ENCODE measurements at places on chromosomes 11 and 22. TPM values are rescaled to one million over a fixed set of nuclear protein-coding genes. Genes with fewer than 3 reads are reported as not detected.

Gene RIC3
- 2.4 TPM for total RNA-seq

Gene OLFML1
- total RNA-seq: 45.3 TPM

Gene MRGPRX3
- total RNA-seq: not detected

Gene CST6
- 1.1 TPM for total RNA-seq

Gene CSRP3
- not detected for total RNA-seq

Gene MSANTD2
- total RNA-seq: 32.8 TPM

Gene SLC25A45
- total RNA-seq: 3.9 TPM

Gene SMIM35
- not detected for total RNA-seq

Gene MCHR1
- total RNA-seq: 3.2 TPM

Gene KCNE3
- total RNA-seq: 5.0 TPM

Gene PATE2
- not detected for total RNA-seq

Gene FXYD2
- total RNA-seq: 5.7 TPM

GRCh38 chr22:46173152-46173551 lies 22.8 kb downstream of the PPARA start:
- no peak for DNase-seq

DNA sequence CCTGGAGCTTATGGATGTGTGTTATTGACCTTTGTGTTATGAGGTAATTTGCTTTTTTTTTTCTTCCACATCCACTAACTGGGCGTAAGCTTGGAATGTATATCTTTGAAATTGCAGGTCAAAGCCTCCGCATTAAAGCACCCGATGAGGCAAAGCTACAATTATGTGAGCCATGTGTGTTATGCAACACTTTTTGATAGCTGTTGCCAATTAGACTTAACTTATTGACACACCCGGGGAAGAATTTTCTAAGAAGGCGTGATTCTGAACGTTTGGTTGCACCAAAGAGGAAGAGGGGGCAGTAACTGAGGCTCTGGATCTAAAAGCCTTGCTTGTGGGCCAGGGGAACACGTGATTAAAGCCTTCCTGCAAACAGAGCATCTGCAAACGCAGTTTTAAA lies 610 bp upstream of the TEX12 start:
- DNase-seq: no peak

DNA sequence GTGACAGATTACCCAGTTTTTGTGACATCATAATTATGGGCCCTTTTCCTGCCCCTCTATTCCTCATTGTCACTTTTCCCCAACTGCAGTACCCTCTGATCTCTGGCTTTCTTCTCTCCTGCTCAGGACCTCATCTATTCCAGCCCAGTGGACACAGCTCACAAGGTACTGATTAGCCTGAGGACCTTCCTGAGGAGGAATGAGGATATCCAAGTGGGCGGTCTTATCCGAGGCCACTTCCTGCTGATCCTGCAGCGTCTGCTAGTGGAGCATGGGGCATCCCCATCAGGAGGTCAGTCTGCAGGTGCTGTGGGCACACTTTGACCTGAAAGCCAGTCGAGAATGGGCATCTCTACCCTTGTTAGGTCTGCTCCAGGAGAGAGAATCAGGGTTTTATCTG lies 24.5 kb upstream of the CCDC134 start:
- no peak for DNase-seq

- no peak for DNase-seq
Measured at GRCh38 chr22:36385491-36386350, 2.0 kb downstream of the MYH9 start.

DNA sequence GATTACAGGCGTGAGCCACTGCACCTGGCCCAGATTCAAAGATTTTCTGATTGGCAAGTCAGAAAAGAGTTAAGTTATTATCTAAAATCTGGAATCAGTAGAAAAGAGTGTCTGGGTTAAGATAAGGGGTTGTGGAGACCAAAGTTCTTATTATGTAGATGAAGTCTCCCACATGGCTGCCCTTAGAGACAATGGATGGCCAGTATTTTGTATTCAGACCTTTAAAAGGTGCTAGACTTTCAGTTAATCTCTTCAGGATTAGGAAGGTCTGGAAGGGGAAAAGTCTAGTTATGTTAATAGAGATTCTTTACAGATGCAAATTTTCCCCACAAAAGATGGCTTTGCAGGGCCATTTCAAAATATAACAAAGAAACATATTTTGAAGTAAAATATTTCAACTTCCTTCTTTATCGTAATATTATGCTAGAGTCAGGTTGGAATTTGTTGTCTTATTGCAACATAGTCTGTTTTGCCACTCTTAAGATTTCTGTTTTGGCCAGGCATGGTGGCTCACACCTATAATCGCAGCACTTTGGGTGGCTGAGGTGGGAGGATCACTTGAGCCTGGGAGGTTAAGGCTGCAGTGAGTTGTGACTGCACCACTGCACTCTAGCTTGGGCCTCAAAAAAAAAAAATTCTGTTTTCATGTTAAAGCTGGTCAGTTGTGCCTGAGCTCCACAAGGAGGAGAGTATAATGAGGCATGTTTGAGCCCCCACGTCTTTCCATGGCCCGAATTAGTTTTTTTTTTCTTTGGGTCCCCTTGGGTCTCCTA lies 14.0 kb downstream of the GRAMD1B start:
- no peak for DNase-seq

- no peak for DNase-seq
Measured at GRCh38 chr22:32852395-32853251, 51.1 kb downstream of the TIMP3 start.

DNA sequence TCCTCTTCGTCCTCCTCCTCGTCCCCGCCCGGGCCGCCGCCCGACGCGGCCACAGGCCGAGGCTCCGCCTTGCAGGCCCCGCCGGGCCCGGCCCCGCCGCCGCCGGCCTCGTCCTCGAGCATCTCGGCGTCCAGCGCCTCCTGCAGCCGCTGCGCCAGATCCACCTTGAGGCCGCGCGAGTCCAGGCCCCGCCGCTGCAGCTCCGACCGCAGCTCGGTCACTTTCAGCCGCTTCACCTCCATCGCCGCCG lies 417 bp downstream of the HNRNPUL2 start:
- DNase-seq: no peak

DNA sequence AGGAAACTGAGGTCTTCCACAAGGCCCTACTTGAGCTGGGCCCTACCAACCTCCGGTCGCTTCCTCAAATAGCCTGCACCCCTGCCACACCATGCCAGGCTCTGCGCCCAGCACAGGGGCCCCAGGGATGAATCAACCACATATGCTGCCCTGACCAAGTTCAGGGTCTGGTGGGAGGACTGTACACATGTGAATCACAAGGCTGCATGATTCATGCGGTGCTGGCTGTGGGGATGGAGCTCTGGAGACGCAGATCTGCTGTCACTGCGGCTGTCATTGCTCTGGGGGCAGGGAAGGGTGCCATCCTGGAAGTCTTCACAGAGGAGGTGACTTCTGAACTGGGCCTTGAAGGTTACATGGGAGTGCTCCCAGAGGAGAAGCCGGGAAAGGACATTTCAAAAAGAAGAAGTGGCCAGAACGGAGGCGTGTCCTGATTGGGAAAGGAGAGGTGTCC lies 21.5 kb downstream of the CYTH4 start:
- no peak for DNase-seq

DNA sequence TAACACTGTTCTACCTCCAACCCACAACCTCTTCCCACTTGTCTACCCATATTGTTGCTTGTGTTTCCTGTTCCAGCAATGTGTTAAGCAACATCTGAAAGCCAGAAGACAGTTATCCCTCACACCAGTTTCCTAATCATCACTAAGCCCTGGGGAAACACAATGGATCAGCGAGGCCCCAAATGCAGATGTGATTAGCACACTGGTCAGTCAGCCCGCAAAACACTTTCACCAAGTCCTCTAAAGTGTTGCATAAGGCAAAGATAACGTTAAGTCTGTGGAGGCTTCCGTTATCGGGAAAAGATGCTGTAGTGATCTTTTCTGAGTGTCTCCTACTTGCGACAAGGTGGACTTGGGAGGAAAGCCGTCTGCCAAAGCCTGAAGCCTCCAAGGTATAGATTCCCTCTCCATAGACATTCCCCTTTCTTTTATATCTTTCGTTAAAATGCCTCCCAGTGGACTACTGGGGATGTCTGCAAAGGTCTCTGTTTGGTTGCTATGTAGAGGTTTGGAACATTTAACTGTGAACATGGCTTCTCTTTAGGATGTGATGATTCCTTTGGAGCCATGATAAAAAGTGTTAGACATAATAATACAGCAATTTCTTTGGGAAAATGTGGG lies at the start of gene MS4A3:
Gene MS4A3 (plus strand): TSS at position 317 of the 621 bp plus-strand sequence. CDS start 4,496 bp downstream, outside the sequence.
- DNase-seq: no peak

- DNase-seq: no peak
Measured at GRCh38 chr11:134640536-134640935, 228.5 kb upstream of the B3GAT1 start.

DNA sequence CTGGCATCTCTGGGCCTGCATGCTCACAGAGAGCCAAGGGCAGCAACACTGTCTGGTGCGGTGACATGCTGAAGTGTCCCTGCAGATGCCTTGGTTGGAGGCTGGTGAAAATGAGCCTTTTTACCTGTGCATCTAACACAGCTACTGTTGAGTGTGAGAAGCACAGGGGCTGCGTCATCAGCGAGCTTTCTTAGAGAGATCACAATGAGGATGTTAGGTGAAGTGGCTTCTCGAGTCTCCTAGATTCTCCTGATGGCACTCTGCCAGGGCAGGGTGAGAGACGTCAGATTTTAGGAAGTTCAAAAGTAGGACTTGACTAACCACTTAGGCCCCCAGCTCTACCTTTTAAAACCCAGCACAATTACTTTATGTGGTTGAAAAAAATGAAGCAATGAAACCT lies 3.6 kb upstream of the SLC15A3 start:
- DNase-seq: no peak

GRCh38 chr22:25510876-25511275 lies 53.6 kb upstream of the GRK3 start:
- no peak for DNase-seq

DNA sequence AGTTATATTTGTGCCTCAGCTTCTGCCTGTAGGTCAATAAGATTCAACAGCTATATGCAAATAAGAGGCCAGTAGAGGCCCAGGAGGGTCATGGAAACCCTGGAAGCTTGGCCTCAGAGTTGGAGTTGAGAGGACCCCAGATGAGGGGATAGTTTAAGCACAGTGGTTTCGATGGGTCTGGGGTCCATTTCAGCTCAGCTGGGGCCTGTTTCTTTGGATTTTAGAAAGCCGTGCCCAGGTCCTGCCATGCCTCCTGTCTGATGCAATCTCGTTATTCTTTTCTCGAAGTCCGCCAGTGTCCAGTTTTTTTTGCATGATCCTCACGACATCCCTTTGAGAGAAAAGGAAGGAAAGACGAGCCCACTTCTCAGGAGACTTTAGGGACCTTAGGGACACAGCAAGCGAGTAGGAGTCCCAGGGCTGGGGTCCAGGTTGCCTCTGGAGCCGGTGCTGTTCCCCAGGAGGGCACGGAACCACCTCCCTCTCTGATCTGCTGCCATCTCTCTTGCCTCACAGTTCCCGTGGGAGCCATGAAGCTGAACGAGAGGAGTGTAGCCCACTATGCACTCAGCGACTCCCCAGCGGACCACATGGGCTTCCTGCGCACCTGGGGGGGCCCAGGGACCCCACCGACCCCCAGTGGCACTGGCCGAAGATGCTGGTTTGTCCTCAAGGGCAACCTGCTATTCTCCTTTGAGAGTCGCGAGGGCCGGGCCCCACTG lies 2.6 kb upstream of the SMDT1 start:
- DNase-seq: no peak

GRCh38 chr22:30906411-30906810 lies 62.2 kb downstream of the MORC2 start:
- DNase-seq: no peak

DNA sequence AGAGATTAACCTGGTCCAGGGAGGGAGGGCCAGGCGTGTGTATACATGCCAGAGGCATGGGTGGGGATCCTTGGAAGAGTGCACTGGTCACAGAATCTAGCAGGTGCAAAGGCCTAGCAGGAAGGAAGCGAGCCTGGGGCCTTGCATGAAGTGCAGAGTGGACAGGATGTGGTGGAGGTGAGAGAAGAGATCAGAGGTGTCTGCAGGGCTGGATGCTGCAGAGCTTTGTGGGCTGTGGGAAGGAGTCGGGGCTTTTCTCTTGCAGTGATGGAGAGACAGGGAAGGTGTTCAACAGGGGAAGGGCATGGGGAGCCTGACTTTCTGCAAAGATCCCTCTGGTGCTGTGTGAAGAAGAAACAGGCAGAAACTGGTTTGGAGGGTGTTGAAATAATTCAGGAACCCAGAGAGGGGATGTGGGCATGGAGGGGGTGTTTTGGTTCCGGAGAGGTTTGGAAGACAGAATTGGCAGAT lies 2.5 kb upstream of the TPST2 start:
- DNase-seq: no peak

GRCh38 chr11:103862094-103862801 lies 174.2 kb upstream of the DDI1 start:
- DNase-seq: no peak

DNA sequence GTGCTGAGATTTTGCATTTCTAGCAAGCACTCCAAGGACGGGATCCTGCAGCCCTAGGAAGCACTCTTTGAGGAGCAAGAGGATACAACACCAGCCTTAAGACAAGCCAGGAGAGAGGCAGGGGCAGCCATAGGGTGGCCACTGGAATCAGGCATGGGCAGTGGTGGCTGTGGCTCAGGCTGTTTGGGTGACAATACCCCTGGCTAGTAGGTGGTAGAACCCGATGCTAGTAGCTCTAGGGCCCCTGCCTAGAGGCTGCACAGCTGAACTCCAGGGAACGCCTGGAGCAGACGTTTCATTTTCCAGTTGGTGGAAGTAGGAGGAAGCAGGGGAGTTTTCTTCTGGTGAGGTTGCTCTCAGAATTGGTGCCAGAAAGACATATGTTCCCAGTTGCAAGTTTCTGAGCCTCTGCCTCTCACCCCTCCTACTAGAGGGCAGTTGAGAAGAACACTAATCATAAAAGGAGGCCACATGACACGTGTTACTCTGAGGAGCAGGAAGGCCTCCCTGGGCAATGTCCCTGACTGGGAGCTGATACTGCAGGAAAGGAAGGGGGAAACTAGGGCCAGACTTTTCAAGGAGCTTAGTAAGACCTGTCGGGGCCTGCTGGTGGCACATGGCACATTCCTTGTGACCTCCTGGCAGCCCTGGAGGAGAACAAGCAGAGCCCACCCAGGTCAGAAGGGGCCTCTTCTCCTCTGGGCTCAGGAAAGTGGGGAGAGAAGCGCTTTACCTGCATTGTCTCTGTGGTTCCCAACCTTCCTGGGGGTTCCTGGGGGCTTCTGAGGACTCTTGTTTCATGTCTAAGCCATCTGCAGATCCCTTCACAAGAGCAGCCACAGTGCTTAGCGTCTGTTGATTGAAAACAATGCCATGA lies 56.6 kb upstream of the DRD2 start:
- DNase-seq: no peak

- DNase-seq: no peak
Measured at GRCh38 chr11:89168396-89168795, 9.3 kb upstream of the TYR start.

DNA sequence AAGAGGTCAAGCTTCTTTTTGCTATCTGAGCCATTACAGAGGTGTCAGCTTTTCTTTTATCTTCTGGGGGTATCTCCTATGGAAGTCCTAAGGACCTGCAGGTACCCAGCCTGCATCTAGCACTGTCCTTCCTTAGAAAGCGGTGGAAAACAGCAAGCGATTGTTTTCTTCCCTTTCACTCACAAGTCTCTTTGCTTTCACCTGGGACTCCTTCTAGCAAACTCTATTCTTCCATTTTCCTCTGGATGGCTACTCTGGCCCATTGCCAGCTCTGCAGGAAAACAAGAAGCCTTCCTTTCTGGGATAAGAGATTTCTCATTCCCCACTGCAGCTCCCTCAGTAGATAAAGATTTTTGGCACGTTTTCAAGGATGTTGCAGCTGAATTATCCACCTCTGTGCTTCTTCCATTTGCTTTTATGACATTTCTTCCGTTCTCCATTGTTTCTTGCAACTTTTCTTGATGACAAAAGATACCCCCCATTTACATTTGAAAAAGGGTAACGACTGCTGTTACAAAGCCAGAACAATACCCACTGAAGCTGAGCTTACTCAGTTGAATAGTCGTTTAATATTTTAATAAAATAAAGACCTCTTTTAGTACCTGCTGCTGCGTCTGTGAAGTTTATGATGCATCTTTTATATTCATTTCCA lies 40.2 kb upstream of the BDNF start:
- DNase-seq: peak; percentile 41
